ENCODE measurements at places on chromosomes 16 and 17. TPM values are rescaled to one million over a fixed set of nuclear protein-coding genes. Genes with fewer than 3 reads are reported as not detected.

PYDC1 gene
- not detected for total RNA-seq

RHBDL3 gene
- 4.0 TPM for total RNA-seq

PPP1R1B gene
- total RNA-seq: 0.49 TPM

- no peak overlapping the region for H3K27ac ChIP-seq
- H3K36me3 ChIP-seq: no peaks in the 10 kb centered on the region
- no peak overlapping the region for H3K4me3 ChIP-seq
- DNase-seq: no peak
Observed at GRCh38 chr16:31005350-31006085, 4.9 kb downstream of the STX1B start.

DNA sequence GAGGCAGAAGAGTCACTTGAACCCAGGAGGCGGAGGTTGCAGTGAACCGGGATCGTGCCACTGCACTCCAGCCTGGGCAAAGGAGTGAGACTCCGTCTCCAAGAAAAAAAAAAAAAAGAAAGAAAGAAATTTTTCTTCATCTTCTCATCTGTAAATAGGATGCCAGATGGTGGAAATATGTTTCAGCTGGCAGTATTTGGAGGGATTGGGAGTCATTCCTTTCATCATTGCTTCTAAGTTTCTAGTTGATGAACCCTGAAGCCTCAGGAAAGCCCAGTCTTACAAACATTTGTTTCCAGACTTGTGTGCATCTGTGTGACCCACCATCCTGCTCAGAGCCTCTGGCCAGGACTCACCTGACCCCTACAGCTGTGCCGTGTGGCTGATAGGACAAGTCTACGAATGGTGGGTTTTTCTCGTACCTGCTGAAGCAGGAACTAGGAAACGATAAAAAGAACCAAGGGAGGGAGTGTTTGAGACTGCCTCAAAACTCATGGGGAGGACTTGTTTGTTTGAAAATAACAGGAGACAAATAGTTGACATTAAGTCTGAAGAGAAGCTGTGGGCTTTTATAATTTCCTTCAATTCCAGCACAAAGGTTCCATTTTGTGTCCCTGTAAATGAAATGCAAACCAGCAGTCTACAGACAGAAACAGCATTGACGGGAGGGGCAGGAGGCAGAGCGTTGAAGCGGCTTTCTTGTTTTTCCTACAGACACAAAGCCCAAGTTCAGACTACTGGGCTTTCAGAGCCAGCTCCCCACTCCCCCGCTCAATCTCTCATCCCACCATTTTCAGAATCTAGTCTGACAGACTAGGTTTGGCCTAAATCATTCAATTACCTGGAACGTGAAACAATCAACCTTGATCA lies 24.9 kb downstream of the CDRT4 start:
- no peaks in the 10 kb centered on the region for H3K36me3 ChIP-seq
- H3K4me1 ChIP-seq: no peaks in the 10 kb centered on the region
- DNase-seq: no peak
- no peaks in the 10 kb centered on the region for H3K27me3 ChIP-seq
- no peak overlapping the region for H3K27ac ChIP-seq

- no peaks in the 10 kb centered on the region for H3K27me3 ChIP-seq
- DNase-seq: no peak
- H3K4me3 ChIP-seq: no peak overlapping the region
Observed at GRCh38 chr17:21291862-21292261, 7.4 kb downstream of the MAP2K3 start.

DNA sequence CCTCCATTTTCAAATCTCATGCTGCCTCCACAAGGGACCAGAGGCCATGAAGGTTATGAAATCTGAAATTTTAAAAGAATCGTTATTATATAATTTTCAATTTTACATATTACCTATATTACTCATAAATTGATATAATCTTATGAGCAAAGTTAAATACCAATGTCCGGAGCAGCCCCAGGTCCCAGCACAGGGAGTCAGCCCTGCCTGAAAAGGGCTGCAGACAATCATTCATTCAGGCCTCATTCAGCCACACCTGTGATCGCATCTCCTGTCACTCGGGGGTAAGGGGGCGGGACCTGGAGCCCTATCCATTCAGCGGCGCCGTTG lies 172.5 kb downstream of the AHSP start:
- no peaks in the 10 kb centered on the region for H3K27me3 ChIP-seq
- H3K27ac ChIP-seq: peak overlapping the region; percentile 68
- peak; percentile 82 for DNase-seq
- H3K4me3 ChIP-seq: peak overlapping the region; percentile 91
- peaks cover 15% of the 10 kb centered on the region for H3K4me1 ChIP-seq

DNA sequence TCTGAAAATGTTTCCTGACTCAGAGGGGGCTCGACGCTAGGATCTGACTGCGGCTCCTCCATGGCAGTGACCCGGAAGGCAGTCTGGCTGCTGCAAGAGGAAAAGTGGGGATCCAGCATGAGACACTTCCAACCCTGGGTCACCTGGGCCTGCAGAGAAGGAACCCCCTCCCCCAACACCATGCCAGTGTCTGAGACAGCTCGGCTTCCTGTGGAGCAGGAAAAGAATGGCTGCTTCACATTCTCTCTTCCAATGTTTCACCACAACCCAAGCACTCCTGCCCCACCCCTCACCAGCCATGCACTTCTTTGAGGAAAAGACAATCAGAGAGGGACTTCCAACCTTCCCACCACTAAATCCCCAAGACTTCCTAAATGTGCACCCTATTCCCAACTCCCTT lies 10.8 kb downstream of the TP53 start:
- peaks cover 19% of the 10 kb centered on the region for H3K36me3 ChIP-seq
- no peak overlapping the region for H3K27ac ChIP-seq
- H3K27me3 ChIP-seq: no peaks in the 10 kb centered on the region

GRCh38 chr16:28610595-28611191 lies 849 bp upstream of the SULT1A1 start:
- H3K4me1 ChIP-seq: peaks cover 7% of the 10 kb centered on the region
- no peaks in the 10 kb centered on the region for H3K36me3 ChIP-seq
- DNase-seq: no peak
- H3K27me3 ChIP-seq: no peaks in the 10 kb centered on the region
- no peak overlapping the region for H3K4me3 ChIP-seq

- H3K36me3 ChIP-seq: peaks cover 18% of the 10 kb centered on the region
- no peak overlapping the region for H3K4me3 ChIP-seq
- no peaks in the 10 kb centered on the region for H3K4me1 ChIP-seq
Observed at GRCh38 chr17:38844261-38844757, 9.2 kb downstream of the RPL23 start.

DNA sequence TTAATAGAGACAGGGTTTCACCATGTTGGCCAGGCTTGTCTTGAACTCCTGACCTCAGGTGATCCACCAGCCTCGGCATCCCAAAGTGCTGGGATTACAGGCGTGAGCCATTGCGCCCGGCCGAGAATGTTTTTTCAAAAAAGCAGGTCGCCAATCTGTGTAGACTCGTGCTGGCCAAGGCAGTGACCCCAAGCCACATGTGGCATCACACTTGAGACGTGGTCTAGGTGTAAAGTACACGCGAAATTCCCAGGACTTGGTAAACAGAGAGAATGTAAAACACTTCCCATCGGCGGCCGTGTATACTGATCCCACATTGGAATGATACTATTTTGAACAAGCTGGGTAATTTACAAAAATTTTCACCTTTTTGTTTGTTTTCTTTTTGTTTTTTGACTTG lies 41.1 kb downstream of the TBC1D16 start:
- no peaks in the 10 kb centered on the region for H3K36me3 ChIP-seq
- no peak for DNase-seq
- peaks cover 21% of the 10 kb centered on the region for H3K4me1 ChIP-seq
- H3K4me3 ChIP-seq: no peak overlapping the region
